ENCODE measurements at places on chromosomes 5 and 9. TPM values are rescaled to one million over a fixed set of nuclear protein-coding genes. Genes with fewer than 3 reads are reported as not detected.

The TXNDC8 gene
- not detected for total RNA-seq

DNA sequence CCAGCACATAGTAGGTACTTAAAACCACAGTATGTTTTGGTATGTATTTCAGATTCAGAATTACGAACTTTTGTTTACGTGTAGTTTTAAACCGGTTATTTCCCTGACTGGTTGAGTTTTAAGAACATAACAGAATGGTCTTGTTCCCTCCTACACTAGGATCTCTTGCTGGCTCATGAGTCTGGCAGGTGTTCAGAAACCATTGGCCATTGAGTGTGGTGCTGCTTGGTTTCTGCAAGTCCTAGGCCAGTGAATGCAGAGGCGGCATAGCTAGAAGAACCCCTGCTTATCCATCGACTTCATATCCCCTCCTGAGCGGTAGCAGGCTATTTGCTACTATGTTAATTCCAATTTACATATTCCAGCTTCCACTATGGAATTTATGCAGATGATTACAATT is 65.6 kb downstream of the GPR21 start:
- peaks cover 94% of the 10 kb centered on the region for H3K36me3 ChIP-seq
- H3K4me1 ChIP-seq = no peaks in the 10 kb centered on the region
- no peaks in the 10 kb centered on the region for H3K27me3 ChIP-seq

GRCh38 chr9:89536600-89536999 is 38.7 kb upstream of the SEMA4D start:
- no peak for DNase-seq
- H3K4me3 ChIP-seq = no peak overlapping the region
- H3K27ac ChIP-seq = no peak overlapping the region

DNA sequence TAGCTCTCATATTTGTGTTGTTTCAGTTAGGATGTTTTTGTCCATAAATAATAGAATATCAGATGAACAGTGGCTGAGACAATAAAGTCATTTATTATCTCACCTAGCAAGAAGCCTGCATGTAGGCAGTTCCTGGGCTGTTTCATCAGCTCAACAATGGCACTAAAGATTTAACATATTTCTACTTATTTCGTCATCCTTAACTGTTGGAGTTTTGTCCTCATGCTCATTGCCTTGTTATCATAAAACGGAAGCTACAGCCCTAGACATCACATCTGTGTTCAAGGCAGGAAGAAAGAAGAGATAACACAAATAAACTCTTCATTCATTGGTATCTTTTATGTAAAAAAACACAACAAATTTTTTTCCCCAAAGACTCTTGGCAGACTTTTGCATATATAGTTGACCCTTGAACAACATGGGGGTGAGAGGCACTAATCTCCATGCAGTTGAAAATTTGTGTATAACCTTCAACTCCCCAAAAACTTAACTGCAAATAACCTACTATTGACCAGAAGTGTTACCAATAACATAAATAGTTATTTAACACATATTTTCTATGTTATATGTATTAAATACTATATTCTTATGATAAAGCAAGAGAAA is 277.2 kb upstream of the ADRA1B start:
- H3K27me3 ChIP-seq = no peaks in the 10 kb centered on the region
- H3K27ac ChIP-seq = no peak overlapping the region
- H3K4me1 ChIP-seq = no peaks in the 10 kb centered on the region
- DNase-seq = no peak

GRCh38 chr5:141708016-141708415 is 26.0 kb upstream of the ARAP3 start:
- no peak overlapping the region for H3K27ac ChIP-seq
- peaks cover 4% of the 10 kb centered on the region for H3K27me3 ChIP-seq
- DNase-seq = no peak
- H3K4me1 ChIP-seq = peaks cover 1% of the 10 kb centered on the region
- no peaks in the 10 kb centered on the region for H3K36me3 ChIP-seq

GRCh38 chr5:4640795-4641194 is 499.3 kb upstream of the ADAMTS16 start:
- H3K36me3 ChIP-seq = no peaks in the 10 kb centered on the region
- no peak overlapping the region for H3K4me3 ChIP-seq
- no peaks in the 10 kb centered on the region for H3K27me3 ChIP-seq
- H3K27ac ChIP-seq = no peak overlapping the region
- H3K4me1 ChIP-seq = no peaks in the 10 kb centered on the region

The MARCOL gene
- total RNA-seq = not detected

DNA sequence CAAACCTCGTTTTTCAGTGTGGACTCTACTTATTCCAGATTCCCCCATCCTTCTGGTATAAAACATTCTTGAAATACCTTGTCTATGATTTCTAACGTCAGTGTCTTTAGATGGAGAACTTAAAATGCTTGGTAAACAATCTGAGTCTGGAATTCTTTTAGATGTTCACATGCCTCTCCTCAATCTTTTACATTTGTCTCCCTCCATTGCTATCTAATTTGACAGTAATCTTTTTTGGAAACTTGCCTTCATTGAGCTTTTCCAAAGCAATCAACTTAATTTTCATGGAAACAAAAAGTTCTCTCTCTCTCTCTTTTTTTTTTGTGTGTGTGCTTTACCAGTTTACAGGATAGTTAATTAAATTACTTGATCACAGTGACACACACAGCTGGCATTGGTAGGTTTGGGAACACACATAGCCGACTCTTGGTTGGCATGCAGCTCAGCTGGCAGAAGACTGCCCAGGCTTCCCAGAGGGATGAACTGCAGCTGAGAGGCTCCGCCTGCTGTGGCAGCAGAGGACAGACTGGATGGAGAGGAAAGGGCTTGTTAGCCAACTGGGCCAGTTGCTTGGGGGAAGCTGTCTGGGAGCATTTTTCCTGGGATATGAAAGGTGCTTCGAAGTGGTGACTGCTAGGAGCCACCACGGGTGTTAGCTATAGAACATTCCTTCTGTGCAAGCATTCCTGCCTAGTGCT is 271.3 kb downstream of the ZSWIM6 start:
- H3K4me3 ChIP-seq = no peak overlapping the region
- H3K27ac ChIP-seq = no peak overlapping the region
- H3K27me3 ChIP-seq = no peaks in the 10 kb centered on the region
- H3K4me1 ChIP-seq = peaks cover 20% of the 10 kb centered on the region

Measured in suprapubic skin (tissue), 4 donors.